ENCODE measurements at places on chromosomes 5 and 9.

DNA sequence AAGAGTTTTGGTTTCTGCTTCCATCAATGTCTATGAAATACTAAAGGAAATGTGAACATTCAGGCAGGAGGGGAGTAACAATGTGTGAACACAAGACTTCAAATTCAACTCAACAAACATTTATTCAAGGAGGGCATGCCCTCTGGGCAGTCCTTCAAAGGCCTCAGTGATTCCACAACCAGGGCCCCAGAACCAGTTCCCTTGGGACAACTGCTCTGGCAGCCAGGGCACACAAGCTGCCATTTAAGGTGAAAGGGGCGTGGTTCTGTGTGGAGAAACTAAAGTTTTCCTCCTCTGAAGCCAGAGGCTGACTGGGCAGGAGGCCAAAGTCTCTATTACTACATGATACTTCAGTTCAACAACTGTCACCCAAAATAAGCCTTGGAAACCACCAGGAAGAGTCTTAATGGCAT lies 3.2 kb downstream of the RBM18 start:
- no peak for DNase-seq

DNA sequence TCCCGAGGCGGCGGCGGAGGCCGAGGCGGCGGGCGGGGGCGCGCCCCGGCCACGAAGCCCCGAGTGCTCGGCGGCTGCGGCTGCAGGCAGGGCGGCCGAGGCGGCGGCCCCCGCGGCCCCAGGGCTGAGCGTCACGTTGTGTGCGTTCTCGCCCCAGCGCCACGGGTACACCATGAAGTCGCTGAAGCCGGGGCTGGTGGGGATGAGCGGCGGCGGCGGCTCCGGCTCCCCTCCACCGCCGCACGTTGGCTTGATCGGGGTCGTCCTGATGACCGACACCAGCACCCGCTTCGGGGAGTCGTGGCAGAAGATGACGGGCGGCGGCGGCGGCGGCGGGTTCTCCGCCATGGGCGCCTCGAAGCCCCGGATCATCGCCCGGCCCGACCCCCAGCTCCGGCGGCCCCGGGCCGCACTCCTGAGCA lies 498 bp downstream of the ZNF367 start:
- no peak for DNase-seq

DNA sequence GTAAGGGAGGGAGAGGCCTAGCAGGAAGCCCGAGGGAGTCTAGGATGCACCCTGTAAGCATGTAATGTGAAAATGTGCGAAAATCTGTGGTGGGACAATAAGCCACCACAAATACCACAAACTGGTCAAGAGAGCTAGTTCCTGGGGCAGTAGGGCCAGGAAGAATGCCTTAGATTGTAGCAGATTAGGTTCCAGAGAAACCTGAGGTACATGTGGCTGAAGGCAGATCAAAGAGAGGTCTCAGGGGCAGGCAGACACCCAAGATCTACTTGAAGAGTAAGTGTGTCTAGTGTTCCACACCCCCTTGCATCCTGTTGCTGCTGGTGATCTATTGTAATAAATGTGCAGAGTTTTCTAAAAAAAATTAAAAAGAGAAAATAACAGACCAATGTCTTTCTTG lies 1677.3 kb upstream of the CDH6 start:
- DNase-seq, result no peak

GRCh38 chr5:116669261-116670031 lies 94.8 kb upstream of the SEMA6A start:
- DNase-seq, result no peak

All from activated CD4-positive, alpha-beta T cell treated with anti-CD3 and anti-CD28 coated beads for 24 hours (primary cell).